ENCODE measurements at places on chromosomes 3 and 15.
A peak's percentile ranks its signal among the peaks of the same experiment; 100 is the strongest.

GRCh38 chr15:66172324-66172980, 81.1 kb downstream of the MEGF11 start:
- no peak for DNase-seq

DNA sequence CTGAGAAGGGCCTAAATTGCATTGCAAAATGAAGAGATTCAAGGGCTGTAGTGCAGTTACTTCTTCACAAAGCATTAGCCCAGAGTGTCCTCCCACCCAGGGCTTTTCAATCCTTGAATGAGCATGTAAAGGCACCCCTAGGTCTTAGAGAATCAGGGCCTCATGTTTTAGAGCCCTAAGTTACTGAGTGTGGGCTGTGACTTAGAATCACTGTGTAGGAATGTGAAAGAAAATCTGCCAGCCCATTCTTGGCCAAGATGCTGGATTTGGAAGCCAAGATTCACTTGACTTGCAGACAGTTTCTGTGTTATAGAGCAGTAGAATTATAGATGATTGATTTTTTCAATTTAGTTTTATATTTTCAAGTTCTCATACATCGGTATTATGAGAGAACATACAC, 153.2 kb downstream of the MYRIP start:
- no peak for DNase-seq

GRCh38 chr3:6089780-6090179, 771.1 kb upstream of the GRM7 start:
- no peak for DNase-seq

DNA sequence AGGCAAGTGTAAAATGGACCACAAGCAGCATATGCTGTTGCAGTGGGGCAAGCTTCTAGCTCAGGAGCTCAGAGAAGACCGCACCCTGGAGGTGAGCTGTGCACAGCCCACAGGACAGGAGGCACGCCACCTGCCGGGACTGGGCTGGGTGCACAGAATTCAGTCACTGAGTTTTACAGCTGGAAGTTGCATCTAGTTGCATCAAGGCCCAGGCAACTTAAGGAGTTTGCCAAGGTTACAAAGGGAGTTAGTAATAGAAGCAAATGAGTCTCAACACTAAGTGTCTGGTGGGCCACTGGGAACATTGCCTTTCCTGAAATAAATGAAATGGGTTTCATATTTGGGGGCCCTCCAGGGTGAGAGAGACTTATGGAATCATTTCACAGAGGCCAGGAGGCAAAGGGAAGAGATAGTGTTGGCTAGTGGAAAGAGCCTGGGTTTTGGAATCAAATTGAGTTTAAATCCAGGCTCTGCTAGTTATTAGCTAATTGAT, 36.0 kb upstream of the TIMP4 start:
- no peak for DNase-seq

- no peak for DNase-seq
These were observed 719.3 kb upstream of the SGO1 start for GRCh38 chr3:20905210-20905805.

- no peak for DNase-seq
These were observed 73.8 kb downstream of the TLE3 start for GRCh38 chr15:70023769-70024491.

GRCh38 chr3:115761927-115762305, 138.6 kb downstream of the GAP43 start:
- DNase-seq: no peak

GRCh38 chr3:72814308-72814707, 33.9 kb downstream of the SHQ1 start:
- no peak for DNase-seq

DNA sequence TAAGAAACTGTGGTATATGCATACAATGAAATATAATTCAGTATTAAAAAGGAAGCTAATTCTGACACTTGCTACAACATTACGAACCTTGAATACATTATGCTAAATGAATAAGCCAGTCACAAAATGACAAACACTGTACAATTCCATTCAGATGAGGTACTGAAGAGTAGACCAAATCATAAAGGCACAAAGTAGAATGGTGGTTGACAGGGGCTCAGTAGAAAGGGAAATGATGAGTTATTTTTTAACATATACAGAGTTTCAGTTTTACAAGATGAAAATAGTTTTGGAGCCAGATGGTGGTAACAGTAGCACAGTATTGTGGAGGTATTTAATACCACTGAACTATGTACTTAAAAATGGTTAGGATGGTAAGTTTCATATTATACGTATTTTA, 254.6 kb upstream of the RBMS3 start:
- DNase-seq: no peak

DNA sequence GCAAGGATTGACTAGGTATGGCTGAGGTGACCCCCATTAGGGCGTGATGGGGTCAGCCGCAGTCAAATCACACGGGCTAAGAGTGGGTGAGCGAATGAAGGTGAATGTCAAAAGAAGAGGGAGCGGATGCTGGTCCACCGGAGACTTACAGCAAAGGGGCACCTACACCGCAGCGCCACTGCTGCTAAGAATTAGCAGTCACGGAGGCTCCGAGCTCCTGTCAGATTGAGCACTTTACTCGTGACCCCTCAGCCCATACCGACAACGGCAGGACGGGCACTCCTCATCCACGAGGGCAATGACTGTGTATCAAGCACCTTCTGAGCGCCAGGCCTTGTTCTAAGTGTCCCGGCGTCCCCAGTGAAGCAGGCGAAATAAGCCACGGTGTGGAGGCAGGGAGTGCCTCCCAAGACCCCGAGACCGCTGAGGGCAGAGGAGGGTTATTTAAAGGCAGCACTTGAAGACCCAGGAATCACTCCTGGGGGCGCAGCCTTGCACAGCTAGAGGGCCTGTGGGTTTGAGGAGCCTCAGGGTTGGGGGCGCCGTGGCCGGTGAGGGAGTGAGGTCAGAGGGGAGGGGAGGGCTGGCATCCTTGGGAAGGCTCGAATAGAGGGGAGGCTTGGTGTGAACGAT, 61.6 kb upstream of the GATA2 start:
- DNase-seq: no peak

- no peak for DNase-seq
These were observed 217.9 kb downstream of the TBC1D2B start for GRCh38 chr15:77859491-77860060.

GRCh38 chr3:119588112-119588511, 8.8 kb downstream of the ADPRH start:
- peak; percentile 15 for DNase-seq

- DNase-seq: no peak
These were observed 367.2 kb upstream of the AGTR1 start for GRCh38 chr3:148330542-148330941.

DNA sequence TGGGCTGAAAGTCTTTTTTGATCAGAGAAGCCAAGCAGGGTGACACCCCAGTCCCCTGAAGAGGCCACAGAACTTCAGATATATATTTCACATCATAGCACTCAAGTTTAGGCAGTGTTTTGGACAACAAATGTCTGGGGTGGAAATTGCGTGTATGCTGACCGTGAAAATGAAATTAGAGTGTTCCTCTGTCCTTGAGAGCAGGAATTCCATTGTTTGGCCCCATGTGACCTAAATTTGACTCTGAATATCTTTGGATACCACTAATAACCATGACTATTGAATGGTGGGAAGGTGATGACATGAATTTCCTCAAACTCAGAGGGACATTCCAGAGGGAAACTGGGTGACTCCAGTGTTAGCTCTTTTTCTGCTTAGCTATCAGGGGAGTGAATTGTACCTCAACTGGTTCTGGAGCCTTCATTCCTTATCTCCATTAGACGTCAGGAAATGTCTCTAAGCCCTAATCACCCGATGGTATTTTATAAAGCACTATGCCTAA, 263.5 kb upstream of the RASGRP1 start:
- no peak for DNase-seq

DNA sequence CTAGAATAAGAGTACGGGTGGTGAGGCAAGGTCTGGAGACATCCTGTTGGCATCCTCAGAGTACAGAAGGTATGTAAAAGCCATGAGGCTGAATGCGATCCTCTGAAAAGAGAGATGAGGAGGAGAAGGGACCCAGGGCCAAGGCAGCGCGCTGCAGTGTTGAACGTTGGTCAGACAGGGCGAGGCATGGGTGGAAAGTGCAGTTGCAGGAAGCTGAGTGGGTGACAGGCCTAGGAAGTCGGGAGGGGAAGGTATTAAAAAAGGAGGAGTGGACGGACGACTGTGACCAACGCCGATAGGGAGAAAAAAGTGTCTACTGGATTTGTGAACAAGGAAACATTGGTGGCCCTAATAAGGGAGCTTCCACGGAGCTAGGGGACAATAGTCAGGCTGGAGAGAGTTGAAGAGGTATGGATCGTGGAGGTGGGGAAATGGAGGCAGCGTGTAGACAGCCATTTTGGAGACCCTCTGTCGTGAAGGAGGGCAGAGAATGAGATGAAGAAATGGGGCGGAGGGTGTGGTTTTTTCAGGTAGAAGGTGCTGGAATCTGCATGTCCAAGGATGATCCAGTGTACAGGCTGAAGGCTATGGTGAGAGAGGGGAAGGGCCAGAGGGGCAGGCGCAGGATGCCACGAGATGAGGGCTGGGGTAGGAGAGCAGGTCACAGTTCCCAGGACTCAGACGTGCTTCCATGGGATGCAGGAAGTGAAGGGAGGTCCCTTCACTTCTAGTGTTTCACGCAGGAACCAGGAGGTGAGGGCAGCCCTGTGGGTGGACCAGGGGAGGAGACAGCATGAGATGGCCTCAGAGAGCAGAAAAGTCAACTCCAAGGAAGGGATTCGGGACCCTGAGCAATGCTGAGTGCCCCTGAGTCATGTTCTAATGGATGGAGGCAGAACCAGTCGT, 115.9 kb downstream of the ASB7 start:
- no peak for DNase-seq

- DNase-seq: no peak
These were observed 51.8 kb upstream of the NEDD4 start for GRCh38 chr15:56045068-56045748.

- no peak for DNase-seq
These were observed 40.6 kb downstream of the ATP13A3 start for GRCh38 chr3:194446172-194446571.

GRCh38 chr3:25594007-25594502, 70.7 kb downstream of the TOP2B start:
- DNase-seq: no peak

DNA sequence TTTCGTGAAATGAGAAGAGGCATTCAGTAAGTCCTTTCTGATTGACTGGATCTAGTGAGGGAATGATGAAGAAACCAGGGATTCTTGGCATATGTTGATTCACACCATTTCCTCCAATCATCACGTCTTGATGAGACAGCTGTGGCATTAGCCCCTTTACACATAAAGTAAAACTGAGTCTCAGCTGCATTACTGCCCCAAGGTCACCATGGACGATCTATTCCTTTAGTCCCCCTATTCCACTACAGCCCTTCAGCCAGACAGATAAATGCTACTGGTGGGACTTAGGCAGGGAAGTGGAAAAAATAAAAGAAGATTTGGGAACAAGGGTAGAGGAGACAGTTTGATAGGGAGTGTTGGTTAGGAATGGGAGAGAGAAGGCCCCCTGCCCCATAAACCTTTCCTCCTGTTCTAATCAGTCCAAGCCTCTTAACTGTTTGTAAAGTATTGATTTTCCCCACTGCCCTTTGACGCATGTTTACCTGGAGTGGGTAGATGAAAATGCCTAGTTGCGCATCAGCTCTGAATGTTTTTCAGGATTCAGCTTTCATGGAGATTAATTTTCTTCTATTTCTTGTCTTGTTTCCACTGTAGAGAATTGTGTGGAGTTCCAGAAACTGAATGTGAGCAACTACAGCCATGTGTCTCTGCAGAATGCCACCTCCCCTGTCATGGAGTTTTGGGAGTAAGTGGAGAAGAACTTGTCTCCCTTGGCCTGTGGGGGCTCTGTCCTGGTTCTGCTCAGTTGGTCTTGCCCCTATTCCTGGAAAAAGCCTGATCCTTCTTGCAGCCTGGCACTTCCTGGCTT, 6.9 kb downstream of the SLC6A11 start:
- no peak for DNase-seq

GRCh38 chr15:57237301-57237642, 139.0 kb upstream of the CGNL1 start:
- no peak for DNase-seq

- DNase-seq: no peak
These were observed 12.6 kb upstream of the RNU6-1 start for GRCh38 chr15:67852418-67852817.

DNA sequence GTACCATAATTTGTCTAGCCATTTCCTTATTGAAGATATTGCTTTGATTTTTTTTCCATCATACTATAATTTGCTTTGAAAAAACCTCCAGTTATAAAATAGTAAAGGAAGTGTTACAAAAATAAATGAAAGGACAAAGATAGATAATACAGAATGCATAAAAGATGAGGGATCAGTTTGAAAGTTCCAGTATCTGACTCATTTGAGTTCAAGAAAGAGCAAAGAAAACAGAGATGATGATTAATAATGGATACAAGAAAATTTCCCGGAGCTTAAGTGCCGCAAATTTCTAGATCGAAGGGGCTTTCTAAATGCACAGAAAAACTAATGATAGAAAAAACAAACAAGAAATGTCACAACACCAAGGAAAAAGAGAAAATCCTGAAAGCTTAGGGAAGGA, 4.3 kb downstream of the WDR48 start:
- DNase-seq: no peak

- no peak for DNase-seq
These were observed 49.8 kb downstream of the ST3GAL6 start for GRCh38 chr3:98812851-98813374.

All from C1 segment of cervical spinal cord (tissue), 14 donors.